ENCODE measurements at places on chromosomes 7 and 10.

GRCh38 chr7:7505915-7506314 lies 29.8 kb downstream of the COL28A1 start:
- DNase-seq: no peak

- no peak for DNase-seq
Observed at GRCh38 chr7:154577141-154577873, 425.6 kb downstream of the PAXIP1 start.

DNA sequence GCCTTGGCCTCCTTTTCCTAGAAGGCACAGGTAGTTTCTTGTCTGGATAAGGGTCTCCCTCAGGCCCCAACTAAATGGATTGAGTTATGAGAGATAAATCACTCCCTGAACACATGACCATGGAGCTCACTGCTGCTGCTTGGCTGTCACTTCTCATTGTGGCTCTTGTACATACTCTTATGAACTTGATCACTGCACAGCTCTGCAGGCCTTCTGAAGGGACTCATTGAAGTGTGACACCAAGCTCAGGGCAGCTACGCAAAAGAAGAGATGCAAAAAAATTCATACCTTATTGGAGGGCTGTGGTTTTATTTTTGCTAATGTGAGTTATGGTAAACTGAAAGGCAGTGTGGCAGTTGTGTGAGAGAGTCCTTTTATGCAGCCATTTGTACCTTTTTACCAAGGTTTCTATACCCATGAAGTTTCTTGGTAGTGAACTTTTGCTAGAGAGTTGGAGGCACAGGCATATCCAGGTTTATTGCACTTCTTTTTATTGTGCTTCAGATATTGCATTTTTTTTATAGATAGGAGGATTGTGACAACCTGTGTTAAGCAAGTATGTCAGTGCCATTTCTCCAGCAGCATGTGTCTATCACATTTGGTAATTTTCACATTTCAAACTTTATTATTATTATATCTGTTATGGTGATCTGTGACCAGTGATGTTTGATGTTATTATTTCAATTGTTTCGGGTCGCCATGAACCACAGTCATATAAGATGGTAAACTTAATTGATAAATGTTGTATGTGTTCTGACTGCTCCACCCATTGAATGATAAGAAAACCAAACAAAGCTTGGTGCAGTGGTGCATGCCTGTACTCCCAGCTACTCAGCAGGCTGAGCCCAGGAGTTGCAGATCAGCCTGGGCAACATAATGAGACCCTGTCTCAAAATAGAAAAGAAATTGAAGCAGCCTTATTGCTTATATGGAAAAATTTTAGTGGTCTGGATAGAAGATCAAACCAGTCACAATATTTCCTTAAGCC lies 100.6 kb downstream of the LRRC4 start:
- no peak for DNase-seq

DNA sequence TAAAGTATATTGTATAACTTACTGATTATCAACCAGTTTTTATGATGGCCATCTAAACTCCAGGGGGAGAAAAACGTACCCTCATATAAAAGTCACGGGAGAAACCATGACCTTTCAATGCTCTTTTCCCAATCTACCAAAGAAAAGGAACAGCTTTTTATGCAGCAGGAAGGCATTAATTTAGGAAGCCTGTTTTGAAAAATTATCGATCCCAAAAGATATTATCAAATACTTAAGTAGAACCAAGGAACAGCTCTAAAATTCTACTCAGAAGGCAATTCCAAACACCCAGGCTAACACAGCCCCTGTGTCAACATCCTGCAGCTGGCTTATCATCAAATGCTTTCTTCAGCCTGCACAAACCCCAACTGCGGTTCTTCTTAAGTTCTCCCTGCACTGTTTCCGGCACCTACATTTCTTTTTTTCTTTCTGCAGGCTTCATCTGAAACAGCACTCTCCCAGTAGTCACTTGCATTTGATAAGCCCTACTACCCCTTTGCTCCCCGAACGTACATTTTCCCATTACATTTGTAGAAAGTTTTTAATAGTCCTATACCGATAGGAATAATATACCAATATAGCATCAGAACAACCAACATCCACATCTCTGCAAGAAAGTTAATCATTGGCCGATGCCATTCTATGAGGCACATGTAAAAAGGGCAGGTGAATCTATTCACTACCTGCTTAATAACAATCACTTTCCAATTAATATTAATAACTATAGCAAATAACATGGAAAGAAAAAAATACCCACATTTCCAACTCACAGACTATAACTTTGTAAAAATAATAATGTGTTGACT lies 47.9 kb downstream of the PIP4K2A start:
- DNase-seq: no peak

GRCh38 chr10:114412907-114413797 lies 8.8 kb upstream of the AFAP1L2 start:
- no peak for DNase-seq

DNA sequence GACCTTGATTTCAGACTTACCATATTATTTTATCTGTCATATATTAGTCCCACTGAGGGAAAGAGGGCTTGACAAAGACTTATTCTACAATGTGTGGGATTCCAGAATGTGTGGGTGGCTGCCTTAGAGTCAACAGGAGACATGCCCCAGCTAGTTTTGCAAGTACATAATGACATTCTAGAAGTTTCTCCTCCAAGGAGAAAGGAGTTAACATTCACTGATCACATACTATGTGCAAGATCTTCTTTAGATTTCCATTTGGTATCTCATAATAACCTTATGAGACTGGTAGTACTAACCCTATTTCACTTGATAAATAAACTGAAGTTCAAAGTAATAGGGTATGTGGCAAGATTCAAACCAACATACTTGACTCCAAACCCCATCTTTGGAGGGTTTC lies 25.2 kb downstream of the IRF5 start:
- no peak for DNase-seq

- no peak for DNase-seq
Observed at GRCh38 chr7:47291461-47292081, 290.3 kb downstream of the TNS3 start.

DNA sequence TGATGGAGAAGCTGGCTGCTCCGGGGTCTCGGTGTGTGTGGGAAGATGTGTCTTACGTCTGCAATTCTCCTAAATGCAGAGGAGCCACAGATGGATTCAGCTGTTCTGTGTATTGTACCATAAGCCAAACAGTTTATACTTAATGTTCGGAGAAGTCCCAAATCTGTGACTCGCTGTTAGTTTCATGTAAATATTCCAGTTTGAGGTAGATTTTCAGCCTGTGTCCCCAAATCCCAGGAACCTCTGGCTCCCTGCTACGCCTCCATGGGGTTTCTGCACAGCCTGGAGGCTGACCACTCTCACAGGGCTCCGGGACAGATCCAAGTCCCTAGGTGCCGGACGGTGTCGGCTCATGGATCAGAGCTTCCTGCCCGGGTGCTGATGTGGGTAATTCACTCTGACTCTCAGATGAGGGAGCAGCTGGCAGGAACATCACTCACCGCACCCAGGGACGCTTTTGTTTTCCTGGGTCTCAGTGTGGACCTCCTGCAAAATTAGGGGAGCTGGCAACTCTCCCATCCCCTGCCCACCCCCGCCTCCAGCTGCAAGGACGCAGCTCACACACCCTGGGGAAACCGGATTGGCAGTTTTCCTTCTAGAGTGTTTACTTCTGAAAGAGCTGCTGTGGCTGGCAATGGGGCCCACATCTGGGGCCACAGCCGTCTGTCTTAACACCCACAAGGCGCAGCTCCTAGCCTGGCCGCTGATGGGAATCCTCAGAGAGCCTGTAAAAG lies 421.1 kb upstream of the FOXK1 start:
- DNase-seq: no peak

- no peak for DNase-seq
Observed at GRCh38 chr10:3397231-3397630, 224.6 kb upstream of the PITRM1 start.

GRCh38 chr10:76558586-76558985 lies 1079.0 kb downstream of the KCNMA1 start:
- DNase-seq: no peak

- peak; percentile 73 for DNase-seq
Observed at GRCh38 chr10:112375721-112376395, 1.9 kb downstream of the ACSL5 start.

GRCh38 chr10:84547616-84548015 lies 219.2 kb downstream of the CCSER2 start:
- DNase-seq: no peak

DNA sequence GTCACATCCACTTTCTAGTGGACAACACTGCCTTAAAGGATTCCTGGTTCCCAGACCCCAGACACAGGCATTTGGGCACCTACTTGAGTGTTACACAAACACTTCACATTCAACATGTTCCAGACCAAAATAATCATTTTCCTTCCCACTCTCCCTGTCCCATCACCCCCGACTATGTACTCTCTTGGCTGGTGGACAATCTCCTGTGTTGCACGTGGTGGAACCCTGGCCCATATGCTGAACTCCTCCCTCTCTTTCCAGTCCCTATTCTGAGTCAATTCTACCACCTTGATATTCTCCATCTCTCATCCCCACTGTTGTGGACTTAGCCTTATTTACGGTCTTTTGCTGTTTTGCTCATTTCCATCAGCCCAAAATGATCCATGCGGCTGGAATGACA lies 8.3 kb upstream of the SEPHS1 start:
- no peak for DNase-seq

- no peak for DNase-seq
Observed at GRCh38 chr10:69088801-69089501, 1.0 kb downstream of the SRGN start.

DNA sequence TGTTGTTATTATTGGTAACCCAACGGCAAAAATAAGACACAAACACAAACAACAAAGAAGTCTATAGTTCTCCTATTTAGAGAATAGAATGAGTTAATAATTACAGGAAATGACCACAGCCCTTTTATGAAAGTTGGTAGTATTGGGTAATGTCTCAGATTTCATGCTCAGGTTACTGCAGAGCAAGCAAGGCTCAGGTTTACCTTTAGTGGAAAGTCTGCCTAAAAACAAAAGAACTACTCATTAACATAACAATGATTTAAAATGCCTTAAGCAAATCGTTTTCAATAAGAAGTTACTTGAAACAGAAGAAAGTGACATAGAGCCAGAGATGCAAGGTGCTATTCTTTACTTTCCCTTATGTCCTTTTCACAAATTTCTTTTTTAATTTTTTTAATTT lies 441.2 kb downstream of the PLXDC2 start:
- DNase-seq: no peak

- no peak for DNase-seq
Observed at GRCh38 chr10:63261496-63261895, 128.4 kb downstream of the NRBF2 start.

- DNase-seq: no peak
Observed at GRCh38 chr7:24697416-24697815, 59.8 kb downstream of the GSDME start.

- DNase-seq: no peak
Observed at GRCh38 chr7:134553976-134554375, 5.1 kb downstream of the AKR1B15 start.

- no peak for DNase-seq
Observed at GRCh38 chr10:88865281-88865876, 13.7 kb upstream of the ANKRD22 start.

- DNase-seq: no peak
Observed at GRCh38 chr7:93981480-93981874, 22.7 kb downstream of the BET1 start.

- peak; percentile 78 for DNase-seq
Observed at GRCh38 chr7:100493476-100494264, 9.9 kb downstream of the NYAP1 start.

GRCh38 chr7:105877736-105878135 lies 1.3 kb upstream of the ATXN7L1 start:
- no peak for DNase-seq

- no peak for DNase-seq
Observed at GRCh38 chr7:85165263-85165662, 21.6 kb downstream of the SEMA3D start.

DNA sequence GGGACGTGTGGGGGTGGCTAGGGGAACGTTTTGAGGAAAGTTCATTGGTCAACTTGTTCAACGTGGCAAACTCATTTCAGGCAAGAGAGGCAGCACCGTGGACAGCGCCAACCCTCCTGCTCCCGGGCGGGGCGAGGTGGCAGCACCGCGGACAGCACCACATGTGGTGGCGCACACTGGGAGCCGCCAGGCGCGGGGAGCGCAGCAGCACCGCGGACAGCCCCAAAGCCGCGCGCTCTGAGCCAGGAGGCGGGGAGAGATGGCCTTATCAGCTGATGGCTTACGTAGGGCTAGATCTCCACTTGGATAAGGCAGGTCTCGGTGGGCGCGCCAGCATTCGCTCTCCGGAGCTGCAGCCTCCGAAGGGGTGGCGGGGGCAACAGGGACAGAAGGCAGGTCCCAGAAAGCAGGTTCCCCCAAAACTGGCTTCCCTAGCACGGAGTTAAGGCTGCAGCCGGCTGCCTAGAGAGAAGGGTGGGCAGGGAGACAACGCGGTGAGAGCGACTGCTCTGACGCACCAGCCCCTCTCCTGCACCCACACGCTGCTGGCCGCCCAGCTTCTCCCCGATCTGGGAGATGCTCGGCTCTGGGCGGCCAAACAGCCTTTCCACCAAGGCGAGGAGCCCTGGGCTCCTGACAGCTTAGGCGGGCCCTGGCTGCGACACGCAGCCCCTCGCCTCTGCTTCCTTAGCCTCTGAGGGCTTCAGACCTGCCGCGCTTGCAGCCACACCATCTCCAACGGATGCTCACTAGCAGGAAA lies at the start of gene HTR5A:
HTR5A (plus strand) TSS at position 333 of the 760 bp plus-strand sequence. CDS start 576 bp downstream, outside the sequence.
- DNase-seq: peak; percentile 84

GRCh38 chr10:93061594-93062513 lies 1.3 kb downstream of the CYP26C1 start:
- DNase-seq: peak; percentile 43
